ENCODE measurements at places on chromosomes 3 and 15.

- H3K27me3 ChIP-seq = no peaks in the 10 kb centered on the region
- H3K4me1 ChIP-seq = no peaks in the 10 kb centered on the region
- H3K36me3 ChIP-seq = no peaks in the 10 kb centered on the region
- no peak overlapping the region for H3K4me3 ChIP-seq
These were observed 79.3 kb upstream of the RBMS3 start for GRCh38 chr3:29201604-29202003.

DNA sequence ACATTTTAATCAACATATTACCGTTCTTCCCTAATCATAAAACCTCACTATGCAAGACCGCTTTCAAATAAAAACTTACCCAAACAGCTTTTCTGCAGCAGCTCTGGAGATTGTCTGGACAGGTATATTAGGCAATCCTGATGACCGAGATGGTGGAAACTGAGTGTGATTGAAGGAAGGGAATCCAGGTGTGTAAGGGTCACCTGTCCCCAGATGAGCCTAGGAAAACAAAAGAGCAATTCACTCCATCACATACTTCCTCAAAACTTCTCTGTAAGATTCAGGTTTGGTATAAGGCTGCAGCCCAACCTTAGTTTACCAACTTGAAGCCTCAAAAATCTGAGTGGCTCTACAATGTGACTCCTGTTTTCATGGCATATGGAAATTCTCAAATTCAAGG, 14.5 kb downstream of the TFRC start:
- no peak overlapping the region for H3K27ac ChIP-seq
- H3K36me3 ChIP-seq = peaks cover 93% of the 10 kb centered on the region
- H3K27me3 ChIP-seq = no peaks in the 10 kb centered on the region
- no peaks in the 10 kb centered on the region for H3K4me1 ChIP-seq
- no peak for DNase-seq

GRCh38 chr3:13715961-13716360, 163.9 kb downstream of the WNT7A start:
- peaks cover 34% of the 10 kb centered on the region for H3K27me3 ChIP-seq
- no peak overlapping the region for H3K4me3 ChIP-seq
- DNase-seq = no peak
- H3K27ac ChIP-seq = no peak overlapping the region

DNA sequence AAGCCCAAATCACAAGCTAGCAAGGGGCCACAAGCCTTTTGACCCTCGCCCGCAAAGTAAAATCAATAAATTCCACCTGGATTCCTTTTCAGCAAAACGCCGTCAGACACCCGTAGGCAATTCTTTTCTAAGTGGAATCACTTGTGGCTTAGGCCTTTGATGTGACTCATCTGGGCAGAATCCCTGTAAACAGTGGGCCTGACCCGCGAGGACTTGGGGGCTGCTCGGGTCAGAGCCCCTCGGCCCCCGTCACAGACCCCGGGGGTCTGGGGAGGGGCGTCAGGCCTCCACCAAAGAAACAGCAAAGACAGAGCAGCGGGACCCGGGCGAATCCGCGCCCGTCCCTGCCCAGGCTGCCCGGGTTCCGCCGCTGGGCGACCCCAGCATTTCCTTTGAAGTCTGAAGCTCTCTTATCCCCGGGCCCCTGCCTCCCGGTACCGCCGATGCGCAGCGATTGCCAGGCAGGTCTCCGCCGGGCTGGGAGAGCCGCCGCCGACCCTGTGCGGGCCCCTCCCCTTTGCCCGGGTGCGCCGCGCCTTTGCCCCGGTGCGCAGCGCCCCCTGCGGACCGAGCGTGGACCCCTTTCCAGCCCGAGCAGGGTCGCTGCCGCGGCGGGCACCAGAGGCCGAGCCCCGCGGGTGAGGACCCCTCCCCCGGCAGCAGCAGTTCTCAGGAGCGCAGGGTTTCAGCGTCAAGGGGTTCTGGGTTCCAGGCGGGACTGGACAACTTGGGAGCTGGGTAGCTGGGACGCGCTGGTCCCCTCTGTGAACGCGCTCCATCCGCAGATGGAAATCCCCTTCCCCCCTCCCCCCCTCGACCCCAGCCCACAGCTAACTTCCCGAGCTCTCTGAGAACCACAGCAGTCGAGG, 178.3 kb downstream of the UACA start:
- no peak overlapping the region for H3K27ac ChIP-seq
- H3K36me3 ChIP-seq = no peaks in the 10 kb centered on the region
- H3K4me1 ChIP-seq = peaks cover 22% of the 10 kb centered on the region
- H3K27me3 ChIP-seq = peaks cover 49% of the 10 kb centered on the region
- H3K4me3 ChIP-seq = peak overlapping the region; percentile 51

DNA sequence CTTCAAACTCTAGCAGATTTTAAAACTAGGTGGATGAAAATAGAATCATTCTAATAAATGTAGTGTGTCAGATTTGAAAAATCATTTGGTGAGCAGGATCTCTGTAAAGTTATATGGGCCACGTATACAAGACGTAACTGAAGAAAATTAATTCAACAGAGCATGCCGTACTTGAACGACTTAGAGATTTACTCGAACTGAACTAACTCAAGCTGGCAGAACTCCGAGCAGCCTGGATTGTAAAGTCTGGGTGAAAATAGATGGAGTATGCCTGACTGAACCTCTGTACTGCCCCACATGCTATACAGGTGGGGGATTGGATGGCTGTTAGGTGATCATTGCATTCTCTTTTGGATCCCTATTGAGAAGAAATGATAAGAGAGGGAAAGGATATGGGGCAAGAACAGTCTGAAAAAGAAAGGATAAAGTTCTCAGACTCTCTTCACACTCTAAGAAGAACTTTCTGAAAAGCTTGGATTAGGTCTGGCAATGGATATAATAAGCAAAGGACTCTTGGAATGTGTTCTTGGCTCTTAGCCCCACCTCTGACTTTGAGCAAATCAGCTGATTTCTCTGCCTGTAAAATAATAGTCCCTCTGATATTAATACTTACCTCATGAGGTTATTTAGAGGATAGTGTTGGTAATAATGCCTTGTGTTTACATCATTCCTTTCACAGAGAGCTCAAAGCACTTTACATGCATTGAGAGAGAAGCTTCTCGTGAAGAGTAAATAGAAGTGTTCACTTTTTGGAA, 147.5 kb downstream of the FILIP1L start:
- peaks cover 2% of the 10 kb centered on the region for H3K36me3 ChIP-seq
- no peaks in the 10 kb centered on the region for H3K27me3 ChIP-seq
- H3K27ac ChIP-seq = no peak overlapping the region
- no peak for DNase-seq
- H3K4me1 ChIP-seq = peaks cover 14% of the 10 kb centered on the region

GRCh38 chr3:115415246-115415996, 207.9 kb upstream of the GAP43 start:
- H3K27ac ChIP-seq = no peak overlapping the region
- DNase-seq = no peak
- H3K36me3 ChIP-seq = peaks cover 4% of the 10 kb centered on the region
- peaks cover 6% of the 10 kb centered on the region for H3K4me1 ChIP-seq
- peaks cover 9% of the 10 kb centered on the region for H3K27me3 ChIP-seq

DNA sequence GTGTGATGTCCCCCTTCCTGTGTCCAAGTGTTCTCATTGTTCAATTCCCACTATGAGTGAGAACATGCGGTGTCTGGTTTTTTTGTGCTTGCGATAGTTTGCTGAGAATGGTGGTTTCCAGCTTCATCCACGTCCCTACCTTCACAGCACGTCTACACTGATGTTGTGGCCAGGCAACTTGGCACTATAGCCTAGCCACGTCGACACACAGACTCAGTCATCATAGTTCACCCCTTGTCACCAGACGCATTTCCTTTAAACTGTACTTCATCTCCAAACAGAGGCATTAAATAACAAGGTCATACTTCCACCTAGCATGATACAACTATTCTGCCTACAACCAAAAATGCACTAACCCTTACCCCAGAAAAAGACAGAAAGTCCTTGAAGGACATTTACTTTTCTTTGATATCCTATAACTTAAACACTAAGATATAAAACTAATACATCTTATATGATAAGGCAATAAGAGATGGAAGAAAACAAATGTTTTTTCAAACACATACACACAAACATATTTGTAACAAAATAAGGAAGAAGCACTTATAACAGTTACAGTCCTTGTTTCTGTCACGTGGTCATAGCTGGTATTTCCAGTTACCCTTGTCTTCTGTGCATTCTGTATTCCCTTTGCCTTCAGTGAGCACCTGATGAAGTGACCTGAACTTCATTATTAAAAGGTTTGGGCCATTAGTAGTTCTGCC, 121.4 kb downstream of the KLF13 start:
- H3K27ac ChIP-seq = no peak overlapping the region
- no peak for DNase-seq
- no peaks in the 10 kb centered on the region for H3K27me3 ChIP-seq
- no peak overlapping the region for H3K4me3 ChIP-seq
- H3K36me3 ChIP-seq = peaks cover 4% of the 10 kb centered on the region

DNA sequence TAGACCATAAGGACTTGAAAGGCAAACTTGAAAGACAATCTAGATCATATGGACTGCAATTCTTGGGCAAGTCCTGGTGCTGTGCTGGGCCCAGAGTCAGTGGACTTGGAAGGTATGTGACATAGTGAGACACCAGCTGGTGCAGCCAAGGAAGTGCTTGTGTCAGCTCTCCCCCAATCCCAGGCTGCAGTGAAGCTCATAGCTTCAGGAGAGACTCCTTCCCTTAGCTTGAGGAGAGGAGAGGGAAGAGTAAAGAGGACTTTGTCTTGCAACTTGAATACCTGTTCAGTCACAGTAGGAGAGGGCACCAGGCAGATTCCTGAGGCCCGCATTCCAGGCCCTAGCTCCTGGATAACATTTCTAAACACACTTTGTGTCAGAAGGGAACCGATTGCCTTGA, 127.4 kb upstream of the ZPLD1 start:
- no peak for DNase-seq
- H3K4me3 ChIP-seq = no peak overlapping the region
- no peaks in the 10 kb centered on the region for H3K4me1 ChIP-seq

GRCh38 chr15:62173215-62173614, 8.1 kb upstream of the C2CD4B start:
- H3K36me3 ChIP-seq = no peaks in the 10 kb centered on the region
- no peak overlapping the region for H3K27ac ChIP-seq
- H3K27me3 ChIP-seq = peaks cover 50% of the 10 kb centered on the region
- H3K4me1 ChIP-seq = no peaks in the 10 kb centered on the region

DNA sequence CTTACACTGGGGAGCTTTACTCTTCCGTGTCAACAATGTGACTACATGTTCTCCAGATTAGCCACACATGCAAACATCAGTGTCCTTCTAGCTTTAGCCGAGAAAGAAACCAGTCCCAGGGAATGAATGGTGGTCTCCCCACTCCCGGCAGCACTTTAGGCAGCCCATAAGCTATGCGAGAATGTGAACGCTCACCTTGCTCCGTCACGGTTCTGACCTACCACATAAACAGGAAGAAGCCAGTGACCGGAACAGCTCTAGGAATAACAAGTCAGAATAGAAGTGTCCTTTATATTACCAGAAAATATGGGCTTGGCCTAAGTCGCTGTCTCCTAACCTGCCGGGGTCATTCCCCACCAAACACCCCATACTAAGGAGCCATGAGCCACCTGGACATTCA, 98.0 kb upstream of the ABHD17C start:
- no peak for DNase-seq
- no peaks in the 10 kb centered on the region for H3K36me3 ChIP-seq
- peaks cover 34% of the 10 kb centered on the region for H3K27me3 ChIP-seq
- no peak overlapping the region for H3K4me3 ChIP-seq
- no peaks in the 10 kb centered on the region for H3K4me1 ChIP-seq

DNA sequence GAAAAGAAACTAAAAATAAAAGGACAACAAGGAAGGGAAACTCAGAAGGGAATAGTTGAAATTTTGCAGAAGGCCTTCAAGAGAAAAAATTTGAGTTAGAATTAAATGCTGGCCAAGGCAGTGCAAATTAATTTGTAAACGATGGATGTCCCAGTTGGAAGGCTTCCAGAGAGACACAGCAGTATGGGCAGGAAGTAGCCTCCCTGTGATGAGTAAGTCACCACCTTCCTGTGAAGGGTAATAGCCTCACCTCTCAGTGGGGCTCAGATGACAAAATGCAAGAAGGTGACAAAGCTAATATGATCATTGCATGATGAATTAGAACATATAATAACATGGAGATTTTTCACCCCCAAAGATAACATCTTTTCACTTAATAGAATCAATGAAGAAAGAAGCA, 27.3 kb upstream of the TMCO5A start:
- H3K27ac ChIP-seq = no peak overlapping the region
- H3K27me3 ChIP-seq = peaks cover 13% of the 10 kb centered on the region
- no peaks in the 10 kb centered on the region for H3K4me1 ChIP-seq
- H3K4me3 ChIP-seq = no peak overlapping the region
- DNase-seq = no peak
- H3K36me3 ChIP-seq = no peaks in the 10 kb centered on the region

DNA sequence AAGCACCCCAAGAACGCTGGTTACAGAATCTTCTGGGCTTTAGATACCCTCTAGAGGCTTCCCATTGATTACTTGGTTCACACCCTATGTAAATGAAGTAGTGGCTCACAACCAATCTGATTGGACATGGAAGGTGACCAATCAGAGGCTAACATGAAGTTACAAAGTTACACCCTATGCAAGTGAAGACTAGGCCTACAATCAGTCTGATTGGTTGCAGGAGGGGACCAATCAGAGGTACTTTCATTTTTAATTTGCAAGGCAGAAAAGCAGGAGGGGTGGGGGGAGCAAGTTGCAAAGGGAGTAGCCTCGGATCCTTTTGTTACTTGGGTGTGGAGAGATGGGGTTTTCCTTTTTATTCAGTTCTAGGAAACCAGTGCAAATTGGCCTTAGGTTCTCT, 11.1 kb upstream of the RTP2 start:
- H3K36me3 ChIP-seq = no peaks in the 10 kb centered on the region
- DNase-seq = no peak
- H3K27me3 ChIP-seq = no peaks in the 10 kb centered on the region
- no peak overlapping the region for H3K27ac ChIP-seq
- H3K4me3 ChIP-seq = no peak overlapping the region

- no peaks in the 10 kb centered on the region for H3K27me3 ChIP-seq
- no peaks in the 10 kb centered on the region for H3K4me1 ChIP-seq
- H3K4me3 ChIP-seq = no peak overlapping the region
- no peak for DNase-seq
These were observed 1353.5 kb downstream of the ROBO1 start for GRCh38 chr3:78414261-78414660.

DNA sequence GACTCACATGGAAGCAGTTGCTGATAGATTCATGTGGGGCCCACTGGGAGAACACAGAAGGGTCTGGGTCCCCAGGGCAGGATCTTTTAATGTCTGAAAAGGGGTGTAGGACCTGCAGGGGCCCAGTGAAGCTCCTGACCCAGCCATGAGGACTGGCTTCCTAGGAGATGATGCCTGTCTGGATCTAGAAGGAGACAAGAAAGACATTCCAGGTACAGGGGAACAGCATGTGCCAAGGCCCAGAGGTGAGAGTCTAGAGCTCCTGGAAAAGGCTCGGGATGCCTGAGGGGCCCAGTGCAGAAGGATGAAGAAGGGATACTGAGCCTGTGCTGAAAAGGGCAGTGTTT, 4.7 kb upstream of the SEMA3F start:
- H3K27ac ChIP-seq = no peak overlapping the region
- H3K27me3 ChIP-seq = peaks cover 18% of the 10 kb centered on the region
- no peak for DNase-seq
- no peak overlapping the region for H3K4me3 ChIP-seq
